ENCODE measurements at places on chromosomes 7 and 10.

GRCh38 chr7:38880035-38880434 lies 29.0 kb downstream of the VPS41 start:
- DNase-seq = no peak

DNA sequence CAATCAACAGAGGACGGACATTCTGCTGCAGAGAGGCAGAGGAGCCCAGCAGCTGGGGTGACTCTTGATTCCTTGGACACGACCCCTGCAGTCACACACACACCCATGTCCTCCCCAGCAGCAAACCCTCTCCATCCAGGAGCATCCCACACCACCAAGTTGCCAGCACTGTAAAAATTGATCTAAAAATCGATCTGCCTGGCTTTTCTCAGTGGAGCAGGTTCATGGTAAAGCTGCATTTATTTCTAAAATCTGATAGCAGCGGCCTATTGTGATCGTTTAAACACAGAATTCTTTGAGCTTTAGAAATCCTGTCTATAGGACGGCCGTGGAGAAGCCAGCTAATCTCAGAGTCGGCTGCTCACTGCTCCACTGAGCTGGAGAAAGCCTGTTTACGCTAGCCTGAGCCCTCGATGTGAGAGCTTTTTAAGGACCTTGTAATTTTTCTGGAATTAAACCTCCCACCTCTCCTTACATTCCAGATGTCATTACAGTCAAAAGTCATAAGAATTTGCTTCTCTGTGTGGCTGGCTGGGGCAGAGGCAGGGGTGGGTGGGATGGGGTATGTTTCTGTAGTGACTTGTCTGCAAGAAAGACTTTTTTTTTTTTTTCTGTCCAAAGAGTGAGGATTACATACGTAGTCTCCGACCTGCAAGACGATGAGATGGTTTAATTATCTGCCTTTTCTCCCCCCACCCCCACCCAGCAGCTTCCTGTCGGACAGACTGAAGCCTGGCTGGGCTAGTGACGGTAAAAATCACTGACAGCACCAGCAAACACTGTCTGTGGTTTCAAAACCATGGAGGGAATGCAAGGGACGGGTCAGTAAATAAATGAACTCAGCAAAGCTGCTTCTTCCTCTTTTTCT lies 31.6 kb downstream of the TRIM8 start:
- peak; percentile 44 for DNase-seq

GRCh38 chr10:118253397-118253796 lies 88.7 kb downstream of the FAM204A start:
- DNase-seq = no peak

DNA sequence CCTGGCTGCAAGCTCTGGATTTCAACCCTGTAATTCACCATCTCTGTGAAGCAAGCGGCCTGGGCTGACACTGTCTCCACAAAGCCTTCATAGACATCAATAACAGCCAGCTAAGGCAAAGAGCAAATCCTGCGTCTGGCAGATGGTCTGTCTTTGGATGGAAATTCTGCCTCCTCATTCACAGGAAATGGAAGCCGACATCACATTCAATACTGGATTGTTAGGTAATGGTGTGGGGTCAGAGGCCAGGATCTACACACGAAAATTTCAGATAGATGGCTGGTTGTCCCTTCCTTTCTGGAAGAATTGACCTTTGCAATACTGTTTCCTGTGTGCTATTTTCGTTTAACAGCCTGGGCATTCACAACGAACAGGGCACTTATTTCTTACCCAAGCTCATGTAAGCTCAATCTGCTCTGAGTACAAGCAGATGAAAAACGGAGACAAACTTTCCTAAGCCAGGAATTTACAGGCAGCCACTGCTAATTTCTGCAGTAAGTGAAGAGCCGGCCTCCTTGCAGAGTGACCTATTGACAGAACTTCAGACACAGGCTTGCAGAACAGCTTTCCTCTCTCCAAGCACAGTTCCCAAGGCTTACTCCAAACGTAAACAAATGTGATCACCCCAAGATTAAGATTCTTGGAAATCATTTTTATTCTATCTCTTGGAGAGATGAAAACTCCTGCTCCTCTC lies 3.1 kb upstream of the ADAM12 start:
- no peak for DNase-seq

DNA sequence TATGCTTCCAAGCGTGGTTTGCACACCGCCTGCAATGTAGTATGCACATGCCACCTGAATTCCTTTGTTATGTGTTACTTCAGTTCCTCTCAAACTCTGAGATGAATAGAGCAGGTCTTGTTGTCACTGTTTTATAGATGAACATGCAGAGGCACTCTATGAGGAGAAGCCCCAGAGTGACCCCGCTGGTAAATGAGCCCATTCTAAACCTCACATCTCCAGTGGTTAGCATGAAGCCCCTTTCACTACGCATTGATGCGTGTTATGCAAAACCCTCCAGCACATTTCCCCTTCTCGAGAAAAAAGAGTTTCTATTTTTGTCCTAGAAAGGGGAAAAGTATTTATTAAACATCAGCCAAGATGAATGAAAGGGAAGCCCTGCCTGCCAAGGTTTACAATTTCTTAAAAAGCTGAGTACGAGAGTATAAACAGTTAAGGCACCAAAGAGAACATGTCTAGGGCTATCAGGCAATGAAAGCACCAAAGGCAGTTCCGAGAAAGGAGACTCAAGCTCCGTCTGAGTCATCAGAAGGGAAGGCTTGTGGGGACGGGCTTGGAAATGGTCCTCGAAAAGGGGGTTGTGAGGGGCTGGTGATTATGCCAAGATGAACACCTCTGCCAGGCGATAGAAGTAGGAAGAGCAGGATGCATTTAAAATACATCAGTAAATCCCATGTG lies 58.7 kb upstream of the PFKP start:
- no peak for DNase-seq

DNA sequence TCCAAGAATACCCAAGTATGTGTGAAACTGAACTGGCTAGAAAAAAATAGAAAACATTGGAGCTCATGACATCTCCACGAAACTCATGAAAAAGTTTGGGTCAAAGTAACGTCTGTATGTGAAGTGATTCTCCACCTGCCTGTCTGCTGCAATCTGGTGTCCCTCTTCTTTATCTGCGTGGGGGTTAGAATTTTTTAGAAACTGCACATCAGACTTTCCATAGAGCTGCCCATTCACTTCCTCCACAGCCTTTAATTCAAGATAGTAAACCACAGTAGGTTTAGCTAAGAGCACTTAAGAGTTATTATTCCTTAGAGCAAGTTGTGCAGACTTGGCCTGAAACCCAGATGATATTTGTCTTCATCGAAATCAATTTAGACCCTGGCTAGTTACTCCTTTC lies 55.3 kb downstream of the SCIN start:
- DNase-seq = no peak

DNA sequence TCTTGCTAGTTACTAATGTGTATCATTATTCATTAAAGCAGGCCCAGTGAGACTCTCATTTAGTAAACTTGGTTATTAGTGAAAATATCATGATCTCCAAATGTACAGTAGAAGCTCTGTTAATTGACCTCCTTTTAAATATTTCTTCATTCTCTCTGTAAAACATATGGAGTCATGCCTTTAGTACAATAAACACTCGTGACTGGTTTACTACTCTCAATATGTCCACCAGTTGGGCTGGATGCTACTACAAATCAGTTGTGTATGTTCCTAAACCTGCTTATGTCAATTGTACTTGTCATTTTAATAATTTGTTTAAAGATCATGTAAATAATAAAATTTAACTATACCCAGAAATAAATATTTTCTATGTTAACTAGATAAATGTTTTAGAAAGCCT lies 68.6 kb upstream of the COMTD1 start:
- DNase-seq = no peak

GRCh38 chr7:113131367-113131766 lies 13.0 kb upstream of the SMIM30 start:
- no peak for DNase-seq

- no peak for DNase-seq
These were observed 194.8 kb downstream of the MAD1L1 start for GRCh38 chr7:2037808-2038522.

DNA sequence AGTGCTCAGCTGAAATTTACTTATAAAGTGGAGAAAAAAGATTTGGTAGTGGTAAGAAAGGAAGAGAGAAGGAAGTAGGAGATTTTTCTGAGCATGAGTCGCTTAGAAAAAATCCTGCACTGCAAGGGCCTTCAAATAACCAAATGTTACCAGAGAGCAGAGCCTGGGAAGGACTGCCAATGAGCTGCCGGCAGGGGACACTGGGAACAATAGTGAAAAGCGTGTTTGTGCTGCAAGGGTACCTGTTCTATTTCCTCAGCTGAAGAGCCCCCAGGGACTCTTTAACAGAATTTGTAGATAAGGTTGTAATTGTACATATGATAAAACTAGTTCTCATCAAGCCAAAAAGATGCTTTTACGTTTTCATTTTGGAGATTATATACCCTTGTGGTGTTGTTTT lies 696.3 kb upstream of the C7orf33 start:
- DNase-seq = no peak

GRCh38 chr7:126210707-126211106 lies 1042.0 kb downstream of the GRM8 start:
- no peak for DNase-seq

- no peak for DNase-seq
These were observed 11.7 kb downstream of the HUS1 start for GRCh38 chr7:47967708-47968107.

DNA sequence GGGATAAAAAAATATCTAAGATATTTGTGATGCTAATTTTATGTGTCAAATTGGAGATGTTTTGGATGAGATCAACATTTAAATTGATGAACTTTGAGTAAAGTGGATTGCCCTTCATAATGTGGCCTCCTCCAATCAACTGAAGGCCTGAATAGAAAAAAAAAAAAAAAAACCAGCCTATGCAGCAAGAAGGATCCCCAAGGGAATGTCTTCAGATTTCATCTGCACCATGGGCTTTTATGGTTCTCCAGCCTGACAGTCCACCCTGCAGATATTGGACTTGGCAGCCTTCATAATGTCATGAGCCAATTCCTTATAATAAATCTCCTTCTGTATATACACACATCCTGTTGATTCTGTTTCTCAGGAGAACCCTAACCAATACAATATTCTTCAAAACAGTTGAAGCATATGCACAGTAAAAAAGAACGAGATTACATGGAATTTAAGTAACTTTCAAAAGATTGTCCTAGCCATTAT lies 316.9 kb upstream of the PLXDC2 start:
- DNase-seq = no peak

- DNase-seq = no peak
These were observed 194.4 kb downstream of the PLXNA4 start for GRCh38 chr7:132381742-132382472.

DNA sequence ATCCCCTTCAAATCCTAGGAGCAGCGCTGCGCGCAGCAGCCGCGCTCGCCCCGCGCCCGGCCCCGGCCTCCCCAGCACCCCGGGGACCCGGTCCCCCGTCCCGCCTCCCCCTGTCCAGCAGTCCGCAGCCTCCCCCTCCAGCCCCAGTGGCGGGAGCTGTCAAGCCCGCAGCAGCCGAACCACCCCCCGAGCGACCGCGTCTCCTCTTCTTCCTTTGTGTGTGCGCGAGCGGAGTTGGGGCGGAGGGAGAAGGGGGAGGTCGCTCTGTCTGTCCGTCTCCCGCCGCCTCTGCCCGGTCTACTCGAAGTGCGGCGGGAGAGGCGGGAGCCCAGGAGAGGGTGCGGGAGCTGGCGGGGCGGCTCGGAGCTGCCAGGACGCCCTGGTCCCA lies 375 bp upstream of the CHN2 start:
- DNase-seq = peak; percentile 28

DNA sequence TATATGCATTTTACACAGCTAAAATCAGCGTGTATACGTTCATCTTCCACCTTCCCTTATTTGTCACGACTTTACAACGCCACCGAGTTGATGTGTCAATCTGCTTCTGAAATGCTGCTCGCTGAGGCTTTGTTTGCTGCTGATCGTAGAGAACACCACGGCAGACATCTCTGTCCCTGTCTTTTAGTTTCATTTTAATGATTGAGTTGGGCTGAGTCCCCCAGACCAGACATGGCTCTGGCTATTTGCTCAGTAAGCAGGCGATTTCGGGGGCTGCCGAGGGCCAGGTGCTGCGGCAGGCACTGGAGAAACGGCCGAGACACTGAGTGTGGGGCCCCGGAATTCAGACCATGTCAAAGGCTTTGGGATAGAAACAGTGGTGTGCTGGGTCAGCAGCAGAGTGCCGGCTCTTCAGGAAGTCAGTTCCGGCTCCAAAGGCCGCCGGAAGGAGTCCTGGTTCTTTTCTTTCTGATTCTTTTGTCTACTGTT lies 5.0 kb downstream of the LRRC27 start:
- no peak for DNase-seq

GRCh38 chr10:74022926-74023629 lies 25.2 kb downstream of the VCL start:
- no peak for DNase-seq

GRCh38 chr10:69216577-69217118 lies 3.5 kb upstream of the HKDC1 start:
- DNase-seq = no peak

DNA sequence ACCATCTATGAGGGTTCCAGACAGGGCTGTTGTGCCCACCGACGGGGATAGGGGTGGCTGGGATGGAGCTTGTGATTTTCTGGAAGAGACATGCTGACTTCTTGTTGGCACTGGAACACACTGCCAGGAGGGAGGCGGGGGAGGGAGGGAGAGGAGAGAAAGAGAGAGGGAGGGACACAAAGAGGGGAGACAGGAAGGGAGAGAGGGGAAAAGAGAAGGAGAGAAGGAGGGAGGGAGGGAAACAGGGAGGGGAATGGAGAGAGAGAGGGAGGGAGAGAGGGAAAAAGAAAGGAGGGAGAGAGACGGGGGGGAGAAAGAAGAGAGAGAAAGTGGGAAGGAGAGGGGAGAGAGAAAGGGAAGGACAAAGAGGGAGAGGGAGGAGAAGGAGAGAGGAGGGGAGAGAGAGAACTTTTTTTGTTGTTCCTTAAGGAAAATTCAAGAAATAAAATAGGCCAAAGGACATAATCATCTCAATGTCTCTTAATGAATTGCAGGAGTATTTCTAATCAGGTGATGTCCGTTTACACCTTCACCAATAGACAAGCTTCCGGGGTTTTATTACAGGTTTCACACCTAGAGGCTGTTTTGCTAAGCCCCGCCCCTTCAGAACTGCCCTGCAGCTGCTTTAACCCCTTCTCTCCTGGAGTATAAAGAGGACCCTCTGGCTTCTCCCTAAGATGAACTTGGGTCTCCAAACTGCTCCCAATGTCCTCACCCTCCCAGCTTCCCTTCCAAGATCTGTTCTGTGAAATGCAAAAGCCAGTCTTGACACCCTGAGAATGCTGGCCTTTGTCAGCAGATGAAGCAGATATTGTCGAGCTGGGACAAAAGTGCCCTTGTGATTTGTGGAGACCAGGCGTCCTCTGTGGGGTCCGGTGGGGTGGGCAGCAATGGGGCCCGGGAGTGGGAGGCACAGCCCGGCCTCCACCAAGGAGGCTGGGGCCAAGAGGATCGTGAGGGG lies 82.0 kb upstream of the GTF2IRD1 start:
- peak; percentile 76 for DNase-seq

Measured in SW480 (cell line).